GM12878 (cell line): ENCODE measurements at places on chromosomes 11 and 22. TPM values are rescaled to one million over a fixed set of nuclear protein-coding genes. Genes with fewer than 3 reads are reported as not detected.

- no peak overlapping the region for H3K27ac ChIP-seq
- H3K4me1 ChIP-seq, result peaks cover 13% of the 10 kb centered on the region
- no peaks in the 10 kb centered on the region for H3K27me3 ChIP-seq
Measured at GRCh38 chr11:774873-775592, 2.3 kb downstream of the GATD1 start.

- H3K27ac ChIP-seq, result no peak overlapping the region
- no peaks in the 10 kb centered on the region for H3K4me1 ChIP-seq
- no peak overlapping the region for H3K4me3 ChIP-seq
- peaks cover 3% of the 10 kb centered on the region; the same call in 1 of the 2 replicates for H3K36me3 ChIP-seq
- no peaks in the 10 kb centered on the region for H3K27me3 ChIP-seq
- no peak for DNase-seq
Measured at GRCh38 chr22:40919446-40919845, 31.7 kb upstream of the RBX1 start.

- H3K4me3 ChIP-seq, result no peak overlapping the region
- no peaks in the 10 kb centered on the region for H3K27me3 ChIP-seq
- no peaks in the 10 kb centered on the region for H3K36me3 ChIP-seq
- no peak for DNase-seq
- H3K27ac ChIP-seq, result no peak overlapping the region
- H3K4me1 ChIP-seq, result no peaks in the 10 kb centered on the region; the same call in 1 of the 2 replicates
Measured at GRCh38 chr22:22750335-22751042, 106.1 kb downstream of the GGTLC2 start.

- no peak overlapping the region for H3K27ac ChIP-seq
- no peak for DNase-seq
- no peaks in the 10 kb centered on the region for H3K36me3 ChIP-seq
- H3K4me3 ChIP-seq, result no peak overlapping the region
- no peaks in the 10 kb centered on the region for H3K4me1 ChIP-seq
Measured at GRCh38 chr11:113273720-113274119, 40.7 kb upstream of the TTC12 start.

- H3K36me3 ChIP-seq, result no peaks in the 10 kb centered on the region
- H3K27ac ChIP-seq, result no peak overlapping the region
- H3K4me3 ChIP-seq, result no peak overlapping the region
- H3K4me1 ChIP-seq, result no peaks in the 10 kb centered on the region
- H3K27me3 ChIP-seq, result no peaks in the 10 kb centered on the region; the same call in 1 of the 2 replicates
Measured at GRCh38 chr11:18671246-18671645, 27.3 kb upstream of the TMEM86A start.

DNA sequence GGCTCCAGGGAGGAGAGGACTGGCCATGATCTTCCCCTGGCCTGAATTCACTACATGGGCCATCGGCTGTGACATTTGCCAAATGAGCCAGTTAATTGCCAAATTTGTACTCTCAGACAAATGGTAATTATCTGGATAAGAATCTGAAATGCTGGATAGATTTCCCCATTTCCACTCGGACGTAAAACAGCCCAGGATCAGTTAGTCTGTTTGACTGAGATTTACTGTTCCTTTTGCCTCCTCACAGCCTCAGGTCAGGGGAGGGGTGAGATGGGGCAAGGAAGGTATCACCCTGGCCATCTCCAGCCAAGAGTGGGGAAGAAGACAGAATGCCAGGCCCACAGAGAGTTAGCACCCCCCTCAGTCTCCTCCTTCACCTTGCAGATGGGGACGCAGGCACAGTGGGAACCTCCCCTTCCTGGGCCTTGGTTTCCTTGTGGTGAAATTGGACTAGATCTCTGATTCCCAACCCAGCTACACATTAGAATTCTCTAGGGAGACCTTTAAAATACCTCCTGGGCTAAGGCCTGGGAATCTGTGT, 5.2 kb downstream of the TRIM29 start:
- peaks cover 8% of the 10 kb centered on the region for H3K27me3 ChIP-seq
- DNase-seq, result no peak
- no peaks in the 10 kb centered on the region for H3K4me1 ChIP-seq
- H3K36me3 ChIP-seq, result no peaks in the 10 kb centered on the region
- no peak overlapping the region for H3K27ac ChIP-seq

- no peaks in the 10 kb centered on the region for H3K27me3 ChIP-seq
- H3K36me3 ChIP-seq, result no peaks in the 10 kb centered on the region
- no peaks in the 10 kb centered on the region for H3K4me1 ChIP-seq
- DNase-seq, result no peak
Measured at GRCh38 chr11:134659882-134660281, 247.8 kb upstream of the B3GAT1 start.

- no peak overlapping the region for H3K27ac ChIP-seq
- H3K27me3 ChIP-seq, result no peaks in the 10 kb centered on the region
- no peak overlapping the region for H3K4me3 ChIP-seq
- no peaks in the 10 kb centered on the region for H3K36me3 ChIP-seq
Measured at GRCh38 chr22:29114392-29114791, 41.6 kb downstream of the KREMEN1 start.

DNA sequence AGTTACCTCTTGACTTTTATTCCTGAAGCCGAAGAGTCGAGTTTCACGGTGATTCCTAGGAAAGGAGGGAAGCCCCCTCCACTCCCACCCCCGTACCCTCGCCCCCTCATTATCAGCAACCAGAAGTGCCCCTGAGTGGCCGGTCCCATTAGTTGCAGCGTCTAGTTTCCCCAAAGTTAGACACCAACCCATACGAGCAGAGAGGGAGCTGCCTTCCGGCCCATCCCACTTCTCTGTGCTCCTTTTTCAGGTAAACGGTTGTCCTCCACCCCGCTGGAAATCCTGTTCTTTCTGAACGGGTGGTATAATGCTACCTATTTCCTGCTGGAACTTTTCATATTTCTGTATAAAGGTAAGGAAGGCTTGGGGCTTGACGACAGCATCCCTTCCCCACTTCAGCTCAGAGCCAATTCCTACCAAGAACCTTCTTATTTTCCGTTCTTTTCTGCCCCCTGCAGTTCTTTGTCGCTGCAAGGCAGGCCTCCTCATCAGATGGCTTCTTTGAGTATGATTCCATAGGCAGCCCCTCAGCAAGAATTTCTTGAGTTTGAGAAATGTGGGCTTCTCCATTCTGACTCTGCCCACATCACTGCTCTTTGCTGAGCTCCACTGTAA, 701 bp downstream of the TMEM216 start:
- no peak for DNase-seq
- H3K4me1 ChIP-seq, result peaks cover 4% of the 10 kb centered on the region
- H3K36me3 ChIP-seq, result peaks cover 7% of the 10 kb centered on the region; the same call in 1 of the 2 replicates
- peak overlapping the region; percentile 39; the same call in 1 of the 2 replicates for H3K27ac ChIP-seq
- peak overlapping the region; percentile 89 for H3K4me3 ChIP-seq

GRCh38 chr22:25511725-25512124, 52.8 kb upstream of the GRK3 start:
- no peak overlapping the region for H3K27ac ChIP-seq
- no peak overlapping the region for H3K4me3 ChIP-seq
- no peaks in the 10 kb centered on the region for H3K36me3 ChIP-seq
- no peaks in the 10 kb centered on the region for H3K4me1 ChIP-seq
- DNase-seq, result no peak

GRCh38 chr11:64088162-64089026, 52.7 kb downstream of the FLRT1 start:
- H3K27ac ChIP-seq, result no peak overlapping the region
- H3K36me3 ChIP-seq, result no peaks in the 10 kb centered on the region
- H3K4me3 ChIP-seq, result no peak overlapping the region
- no peaks in the 10 kb centered on the region; the same call in 1 of the 2 replicates for H3K27me3 ChIP-seq
- no peak for DNase-seq

GRCh38 chr11:6834021-6834420, 11.5 kb upstream of the OR10A5 start:
- H3K27me3 ChIP-seq, result no peaks in the 10 kb centered on the region
- no peaks in the 10 kb centered on the region for H3K36me3 ChIP-seq
- H3K4me1 ChIP-seq, result no peaks in the 10 kb centered on the region

- no peaks in the 10 kb centered on the region for H3K27me3 ChIP-seq
- peaks cover 7% of the 10 kb centered on the region for H3K36me3 ChIP-seq
- no peak overlapping the region for H3K4me3 ChIP-seq
- DNase-seq, result no peak
- H3K4me1 ChIP-seq, result peaks cover 29% of the 10 kb centered on the region
Measured at GRCh38 chr22:41844036-41844435, 11.1 kb downstream of the SREBF2 start.

DNA sequence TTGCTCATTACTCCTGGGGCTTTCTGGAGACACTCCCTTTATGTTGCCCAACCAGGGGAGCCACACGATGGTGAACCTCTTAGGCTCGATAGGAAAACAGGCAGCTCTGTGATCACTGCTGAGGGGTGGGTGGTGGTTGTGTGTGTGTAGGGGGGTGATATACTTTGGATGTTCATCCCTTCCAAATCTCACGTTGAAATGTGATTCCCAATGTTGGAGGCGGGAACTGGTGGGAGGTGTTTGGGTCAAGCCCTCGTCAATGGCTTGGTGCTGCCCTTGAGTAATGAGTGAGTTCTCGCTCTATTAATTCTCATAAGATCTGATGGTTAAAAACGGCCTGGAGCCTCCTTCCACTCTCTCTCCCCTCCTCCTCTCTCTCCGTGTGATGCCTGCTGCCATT, 204.0 kb upstream of the B3GAT1 start:
- H3K27me3 ChIP-seq, result no peaks in the 10 kb centered on the region; the same call in none of the 2 replicates

- H3K4me1 ChIP-seq, result no peaks in the 10 kb centered on the region
- no peak overlapping the region for H3K4me3 ChIP-seq
- H3K27ac ChIP-seq, result no peak overlapping the region
- no peaks in the 10 kb centered on the region for H3K27me3 ChIP-seq
- no peak for DNase-seq
- H3K36me3 ChIP-seq, result no peaks in the 10 kb centered on the region
Measured at GRCh38 chr11:27771516-27771915, 71.3 kb upstream of the BDNF start.

ARVCF gene
- 1.1 and 1.3 TPM in 2 replicates for polyA plus RNA-seq

OR10D3 gene
- not detected in 2 replicates for polyA plus RNA-seq

OR56B4 gene
- polyA plus RNA-seq, result not detected in 2 replicates

OR4D5 gene
- polyA plus RNA-seq, result not detected in 2 replicates

TSGA10IP gene
- not detected in 2 replicates for polyA plus RNA-seq

PRG2 gene
- 0.19 TPM in 1 of 2 replicates, not detected in the other for polyA plus RNA-seq

DCDC1 gene
- not detected in 2 replicates for polyA plus RNA-seq
